CD4-positive, alpha-beta T cell treated with Interleukin-12 subunit alpha and Interleukin-12 subunit beta, for 1 hour (primary cell): ENCODE measurements at places on chromosomes 5 and 9.

- DNase-seq = no peak
Measured at GRCh38 chr5:176812269-176813259, 2.2 kb downstream of the UNC5A start.

DNA sequence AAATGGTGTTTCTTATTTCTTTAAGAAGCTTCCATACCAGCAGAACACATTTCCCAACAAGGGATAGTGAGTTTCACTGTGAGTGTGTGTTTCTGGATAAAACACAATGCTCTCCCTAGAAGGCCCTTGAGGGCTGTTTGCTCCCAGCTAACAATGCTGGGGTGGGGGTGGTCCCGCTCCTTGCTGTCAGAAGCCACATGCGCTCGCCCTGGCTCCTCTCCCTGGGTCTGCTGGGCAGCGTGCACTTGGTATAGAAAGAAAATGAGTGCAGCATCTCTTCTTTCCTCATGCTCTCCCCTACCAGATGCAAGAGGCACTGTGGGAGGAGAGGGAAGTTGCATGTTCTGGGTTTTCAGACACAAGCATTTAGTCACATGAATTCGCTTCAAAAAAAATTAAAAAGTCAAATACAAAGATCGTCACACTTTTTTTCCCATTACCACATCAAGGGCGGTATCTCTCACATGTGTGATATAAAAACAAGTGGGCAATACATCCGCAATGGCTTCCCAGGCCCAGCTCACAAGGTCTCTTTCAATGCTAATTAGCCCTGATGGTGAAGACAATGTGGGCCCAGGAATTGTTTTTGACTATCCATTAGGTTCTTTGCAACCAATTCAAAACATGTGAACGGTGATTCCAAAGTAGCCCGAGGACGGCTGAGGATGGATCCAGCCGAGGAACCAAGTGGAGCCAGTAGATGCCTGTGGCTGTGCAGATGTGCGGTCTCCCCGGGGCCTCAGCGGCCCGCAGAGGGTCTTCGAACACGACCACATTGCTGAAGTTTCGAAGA is 603.6 kb downstream of the IRX1 start:
- no peak for DNase-seq

- DNase-seq = no peak
Measured at GRCh38 chr9:37283730-37284325, 138.7 kb upstream of the GRHPR start.

DNA sequence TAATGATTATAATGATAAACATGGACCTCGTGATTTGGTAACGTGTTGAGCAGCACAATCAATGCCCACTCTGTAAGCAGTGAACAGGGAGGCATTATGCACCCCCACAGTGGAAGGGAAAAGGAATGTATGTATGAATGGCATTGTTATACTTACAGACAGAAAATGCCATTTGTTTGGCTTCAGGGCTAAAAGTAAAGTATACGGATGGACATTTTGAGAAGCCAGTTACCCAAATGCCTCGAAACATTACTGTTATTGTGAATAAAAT is 260.2 kb upstream of the PPP1R2B start:
- DNase-seq = no peak

DNA sequence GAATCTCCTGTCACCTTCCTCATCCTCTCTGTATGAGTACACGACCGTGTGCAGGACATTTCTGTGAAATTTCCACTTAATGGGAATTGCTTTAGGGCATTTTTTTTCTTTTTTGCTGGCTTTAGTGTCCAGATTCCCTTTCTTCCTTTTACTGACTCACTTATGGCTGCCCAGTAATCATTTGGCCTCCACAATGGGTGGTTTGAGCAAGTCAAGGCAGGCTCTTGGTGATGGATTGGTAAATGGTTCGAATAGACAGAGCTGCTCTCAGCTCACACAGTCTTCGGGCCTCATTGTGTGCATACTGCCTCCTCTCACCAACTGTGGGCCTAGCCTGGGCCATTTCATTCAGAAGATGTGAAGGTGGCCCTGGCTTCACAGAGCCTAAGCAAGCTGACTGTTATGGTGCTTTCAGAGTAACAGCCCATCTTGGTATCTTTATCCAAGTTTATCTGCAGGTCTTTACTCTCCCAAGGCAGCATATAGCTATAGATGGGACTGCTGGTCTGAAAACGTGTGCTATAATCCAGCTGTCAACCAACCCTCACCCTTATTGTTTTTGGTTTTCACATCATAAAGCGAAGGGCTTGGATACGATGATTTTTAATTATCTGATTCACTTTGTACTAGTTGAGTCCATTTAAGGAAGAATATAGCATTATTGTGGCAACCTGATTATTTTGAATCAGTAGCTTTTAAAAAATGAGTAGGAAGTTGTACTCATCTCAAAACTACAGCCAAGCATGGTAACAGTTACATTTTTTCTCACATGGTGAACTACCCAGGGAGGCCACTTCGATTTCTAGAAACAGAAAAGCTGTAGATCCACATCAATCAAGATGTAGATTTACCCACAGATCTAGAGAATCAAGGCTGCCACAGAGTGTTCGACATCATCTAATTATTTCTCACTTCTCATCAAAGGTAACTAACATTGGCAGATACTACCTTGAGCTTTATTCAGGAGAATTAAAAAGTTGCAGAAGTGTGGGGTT is 50.4 kb upstream of the CKMT2 start:
- DNase-seq = no peak
